Stimulated activated CD4-positive, alpha-beta T cell treated with anti-CD3 and anti-CD28 coated beads, Interleukin-2, amount 100 ng/mL, for 4 hours (primary cell): ENCODE measurements at places on chromosomes 4 and X.

DNA sequence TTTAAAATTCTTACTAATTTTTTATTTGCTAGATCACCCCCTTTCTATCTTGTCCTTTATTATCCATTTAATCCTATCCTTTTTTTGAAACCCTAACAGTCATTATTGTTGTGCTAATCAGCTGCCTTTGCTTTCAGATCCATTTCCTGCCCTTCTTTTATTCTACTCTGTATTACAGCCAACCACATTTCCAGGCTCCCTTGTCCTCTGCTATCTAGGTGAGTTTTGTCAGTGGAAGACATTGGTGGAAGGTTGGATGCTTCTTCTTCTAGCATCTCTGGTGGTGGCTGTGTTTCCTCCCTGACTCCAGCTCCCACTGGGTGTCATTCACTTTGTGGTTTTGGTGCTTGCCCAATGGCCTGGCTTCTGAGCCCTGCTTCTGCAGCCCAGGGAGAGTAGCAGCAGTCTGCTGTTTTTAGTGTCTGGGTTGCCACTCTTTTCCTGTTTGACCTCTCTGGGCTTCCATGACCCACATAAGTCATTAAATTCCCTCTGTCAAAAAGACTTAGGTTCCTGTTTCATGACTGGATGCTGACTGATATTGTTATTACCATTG is 225.2 kb upstream of the PGRMC2 start:
- DNase-seq, result no peak

- no peak for DNase-seq
Observed at GRCh38 chr4:98383431-98384106, 122.4 kb downstream of the RAP1GDS1 start.

- no peak for DNase-seq
Observed at GRCh38 chrX:9122519-9123245, 88.8 kb upstream of the FAM9B start.

- DNase-seq, result no peak
Observed at GRCh38 chr4:101933855-101934254, 143.3 kb downstream of the BANK1 start.

DNA sequence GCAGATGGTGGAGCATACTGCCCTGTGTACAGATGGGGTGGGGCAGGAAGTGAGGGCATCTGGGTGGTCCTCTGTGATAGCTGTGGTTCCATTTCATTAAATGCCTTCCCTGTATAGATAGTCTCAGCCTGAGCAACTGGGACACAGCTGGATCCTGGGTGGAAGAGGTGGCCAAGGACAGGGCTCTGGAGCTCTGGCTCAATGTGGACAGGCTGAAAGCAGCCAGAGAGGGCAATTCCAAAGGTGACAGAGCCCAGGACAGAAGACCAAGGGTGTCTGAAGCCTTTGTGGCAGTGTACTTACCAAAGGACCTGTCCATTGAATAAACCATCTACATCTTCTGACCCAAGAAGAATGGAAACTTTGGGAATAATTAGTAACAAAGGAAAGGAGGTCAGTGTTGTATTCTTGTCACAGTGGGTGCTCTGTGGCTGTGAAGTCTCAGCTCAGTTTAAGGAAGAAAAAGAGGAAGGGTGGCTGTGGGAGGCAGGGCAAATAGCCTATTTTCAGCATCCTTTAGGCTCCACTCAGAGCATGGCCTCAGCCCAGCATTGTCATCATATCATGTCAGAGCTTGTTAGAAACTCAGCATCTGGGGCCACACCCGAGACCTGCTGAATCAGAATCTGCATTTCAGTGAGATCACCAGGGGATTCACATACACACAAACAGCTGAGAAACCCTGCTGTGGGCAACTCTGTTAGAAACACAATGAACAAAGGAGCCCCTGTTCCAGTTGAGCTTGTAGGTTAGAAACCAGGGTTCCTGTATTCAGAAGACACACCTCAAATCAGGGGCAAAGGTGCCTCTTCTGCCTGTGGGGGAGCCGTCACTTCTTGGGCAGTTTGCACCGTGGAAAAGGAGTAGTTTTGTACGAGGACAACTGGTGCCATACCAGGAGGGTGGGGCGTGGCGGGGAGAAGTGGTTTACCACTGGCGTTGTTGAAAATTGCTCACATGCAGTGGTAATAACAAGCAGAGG is 168.6 kb downstream of the PTTG2 start:
- peak; percentile 50 for DNase-seq
